NCI-H2029 treated with DMSO at 0.1 percent for 48 hours (cell line): ENCODE measurements at places on chromosomes 6 and 20.
A peak's percentile ranks its signal among the peaks of the same experiment; 100 is the strongest.

DNA sequence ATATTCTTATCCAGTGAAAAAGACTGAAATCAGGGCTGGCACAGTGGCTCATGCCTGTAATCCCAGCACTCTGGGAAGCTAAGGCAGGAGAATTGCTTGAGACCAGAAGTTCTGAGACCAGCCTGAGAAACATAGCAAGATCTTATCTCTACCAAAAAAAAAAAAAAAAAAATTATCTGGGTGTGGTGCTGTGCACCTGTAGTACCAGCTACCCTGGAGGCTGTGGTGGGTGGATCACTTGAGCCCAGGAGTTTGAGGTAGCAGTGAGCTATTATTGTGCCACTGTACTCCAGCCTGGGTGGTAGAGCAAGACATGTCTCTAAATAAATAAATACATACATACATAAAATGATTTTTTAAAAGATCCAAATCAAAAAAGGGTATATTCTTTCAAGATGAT is 6.3 kb downstream of the CALHM6 start:
- no peak for DNase-seq

GRCh38 chr6:170452767-170453545 is 100.2 kb downstream of the PSMB1 start:
- no peak for DNase-seq

GRCh38 chr6:100240798-100241197 is 223.9 kb downstream of the SIM1 start:
- no peak for DNase-seq

DNA sequence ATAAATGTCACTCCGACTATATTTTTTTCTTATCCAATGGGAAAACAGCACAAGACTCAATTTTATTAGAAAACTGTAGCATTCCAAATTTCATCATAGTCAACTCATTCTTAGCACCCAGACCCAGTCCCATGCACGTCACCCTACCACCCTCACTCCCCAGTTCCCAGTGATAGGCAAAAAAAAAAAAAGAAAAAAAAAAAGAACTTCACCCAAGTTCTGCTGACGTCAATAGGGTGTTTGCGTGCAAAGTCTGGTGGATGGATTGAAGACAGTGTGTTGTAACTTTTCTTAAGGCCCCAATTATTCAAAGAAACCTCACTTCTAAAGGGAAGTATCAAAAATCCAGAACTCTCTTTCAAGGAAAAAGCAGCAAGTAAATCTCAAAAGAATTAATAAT is 213.9 kb upstream of the PRDM1 start:
- no peak for DNase-seq

DNA sequence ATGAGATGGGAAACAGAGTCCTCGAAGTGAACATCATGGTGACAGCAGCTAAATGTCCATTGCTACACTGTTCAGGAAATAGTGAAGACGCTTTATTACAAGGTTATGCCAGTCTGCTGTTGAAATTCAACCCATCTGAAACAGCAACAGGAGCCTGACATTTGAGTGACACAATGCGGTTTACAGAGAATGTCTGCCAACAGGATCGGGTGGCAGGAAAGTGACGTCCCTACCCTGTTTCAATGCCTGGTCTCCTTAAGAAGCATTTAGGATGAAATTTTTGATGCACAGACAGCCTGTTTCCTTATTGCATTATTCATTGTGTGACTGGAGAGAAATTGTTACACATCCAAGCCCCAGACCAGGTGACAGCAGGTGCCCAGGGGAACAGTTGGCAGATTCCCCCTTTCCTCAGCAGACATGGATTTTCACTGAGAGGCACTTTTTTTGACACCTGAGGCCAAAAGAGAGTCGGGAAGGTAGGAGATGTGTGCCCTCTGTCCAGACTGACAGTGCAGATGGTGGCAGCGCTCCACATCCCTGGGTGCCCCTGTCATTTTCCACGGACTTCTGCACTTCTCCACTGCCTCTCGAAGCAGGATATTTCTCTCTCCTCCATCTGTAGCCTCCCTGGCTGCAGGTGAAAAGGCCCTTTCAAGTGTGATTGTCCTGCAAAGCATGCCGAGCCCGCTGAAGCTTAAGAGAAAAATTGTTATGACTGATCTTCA is 87.9 kb downstream of the BFSP1 start:
- DNase-seq = no peak

GRCh38 chr20:408843-409696 is 971 bp downstream of the RBCK1 start:
- no peak for DNase-seq

- peak; percentile 4 for DNase-seq
These were observed 19.6 kb downstream of the RTN4IP1 start for GRCh38 chr6:106609699-106610098.

DNA sequence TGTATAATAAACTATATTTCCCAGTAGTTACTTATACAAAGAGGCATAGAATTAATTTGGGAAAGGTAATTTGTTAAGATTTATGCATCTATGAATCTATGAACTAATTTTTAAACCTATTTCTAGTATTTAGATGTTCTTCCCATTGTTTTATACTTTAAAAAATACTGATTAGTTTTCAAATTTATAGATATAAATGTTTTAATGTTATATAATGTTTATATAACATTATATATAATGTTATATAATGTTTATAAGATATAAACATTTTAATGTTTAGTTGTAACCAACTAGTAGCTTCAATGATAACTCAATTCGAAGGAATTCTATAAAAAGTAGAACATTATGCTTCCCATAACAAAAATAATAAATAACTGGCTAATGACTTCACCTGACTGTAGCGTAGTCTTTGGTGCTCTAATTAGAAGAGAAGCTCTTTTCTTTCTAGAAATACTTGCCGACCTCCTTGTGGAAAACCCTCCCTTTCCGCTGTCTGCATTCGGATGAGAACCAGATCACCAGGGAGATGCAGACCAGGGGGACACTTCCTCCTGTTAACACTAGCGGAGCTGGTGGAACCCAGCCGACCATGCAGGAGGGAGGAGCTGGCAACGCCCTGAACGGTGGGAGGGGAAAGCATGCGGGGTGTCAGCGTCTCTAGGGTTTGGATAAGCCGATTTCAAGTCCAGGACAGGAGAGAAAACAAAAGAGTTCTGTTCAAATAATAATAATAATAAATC is 158.4 kb downstream of the OR2B2 start:
- DNase-seq = peak; percentile 1

GRCh38 chr6:112370946-112371345 is 23.8 kb downstream of the RFPL4B start:
- no peak for DNase-seq

DNA sequence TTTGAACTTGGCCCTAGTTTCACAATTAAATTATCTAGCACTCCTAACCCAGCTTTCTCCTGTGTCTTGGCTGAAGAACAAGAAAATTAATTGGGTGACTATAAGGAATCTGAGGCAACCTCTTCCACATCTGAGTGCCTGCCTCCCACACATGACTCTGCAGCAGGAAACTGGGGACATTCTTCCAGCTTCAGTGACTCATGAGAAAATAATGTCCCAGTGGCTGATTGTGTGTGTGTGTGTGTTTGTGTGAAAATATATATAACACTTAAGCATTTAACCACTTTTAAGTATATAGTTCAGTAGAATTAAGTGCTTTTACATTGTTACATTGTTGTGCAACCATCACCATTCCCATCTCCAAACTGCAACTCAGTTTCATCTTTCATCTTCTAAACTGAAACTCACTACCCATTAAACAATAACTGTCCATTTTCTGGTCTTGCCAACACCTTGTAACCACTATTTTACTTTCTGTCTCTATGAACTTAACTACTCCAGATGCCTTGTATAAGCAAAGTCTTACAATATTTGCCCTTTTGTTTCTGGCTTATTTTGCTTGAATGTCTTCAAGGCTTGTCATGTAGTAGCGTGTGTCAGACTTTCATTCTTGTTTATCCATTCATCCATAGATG is 8.7 kb downstream of the TRIM38 start:
- no peak for DNase-seq

DNA sequence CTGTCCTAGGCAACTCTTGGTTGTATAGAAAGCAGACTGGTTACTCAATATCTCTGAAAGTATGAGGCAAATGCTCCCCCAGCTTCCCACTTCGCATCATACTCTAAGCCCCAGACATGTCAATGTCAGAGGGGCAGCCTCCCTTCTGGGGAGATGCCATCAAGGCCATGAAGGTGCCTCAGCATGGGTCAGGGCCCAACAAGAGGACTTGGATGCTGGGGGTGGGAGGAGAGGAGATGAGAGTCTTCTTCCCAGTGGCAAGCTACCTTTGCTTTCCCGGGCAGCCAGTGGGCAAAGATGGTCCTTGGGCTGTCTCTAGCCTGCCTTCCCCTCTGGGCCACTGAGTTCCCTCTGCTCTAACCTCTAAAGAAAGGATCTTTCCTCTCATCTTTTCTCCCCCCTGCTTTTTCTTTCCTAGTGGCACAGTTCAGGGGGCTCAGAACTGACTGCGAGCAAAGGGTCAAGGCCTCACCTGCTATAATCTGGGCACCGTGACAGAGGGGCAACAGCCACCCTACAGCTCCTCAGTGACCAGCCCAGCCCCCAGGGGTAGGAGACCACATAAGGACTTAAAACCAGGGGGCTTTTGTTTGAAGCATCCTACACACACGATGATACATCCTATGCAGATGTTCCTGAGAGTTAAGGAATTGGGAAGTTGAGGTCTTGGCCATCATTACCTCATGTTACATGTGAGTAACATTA is 26.2 kb downstream of the MOCS1 start:
- no peak for DNase-seq

- DNase-seq = no peak
These were observed 112.2 kb upstream of the PDE7B start for GRCh38 chr6:135739288-135739687.

GRCh38 chr6:27062755-27063154 is 184.7 kb upstream of the PRSS16 start:
- no peak for DNase-seq

DNA sequence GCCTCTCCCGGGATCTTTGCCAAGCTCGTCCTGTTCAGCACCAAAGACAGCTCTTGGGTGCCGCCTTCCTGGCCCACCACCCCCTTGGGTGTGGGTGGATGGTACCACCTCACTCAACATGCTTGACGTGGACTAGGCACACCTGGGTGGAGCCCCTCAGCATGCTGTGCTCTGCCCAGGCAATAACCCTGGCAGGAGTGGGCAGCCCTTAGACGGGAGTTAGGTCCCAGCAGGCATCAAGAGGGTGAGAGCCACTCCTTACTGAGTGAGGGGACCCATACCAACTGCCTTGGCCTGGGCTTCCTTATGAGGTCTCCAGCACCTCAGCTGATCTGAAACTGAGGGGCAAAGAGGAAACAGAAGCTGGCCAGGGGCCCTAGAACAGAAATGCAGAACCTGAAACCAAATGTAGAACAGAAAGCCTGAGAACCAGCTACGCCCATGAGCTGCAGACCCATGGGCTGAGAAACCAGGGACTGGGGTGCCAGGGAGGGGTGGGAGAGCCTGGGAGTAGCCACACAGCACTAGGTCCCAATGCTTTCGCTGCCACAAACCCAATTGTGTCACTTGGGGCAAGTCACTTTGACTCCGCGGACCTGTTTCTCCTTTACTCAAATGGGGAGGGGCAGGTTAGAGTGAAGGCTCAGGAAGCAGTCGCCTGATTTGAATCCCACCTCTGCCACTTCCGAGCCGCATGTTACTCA is 2.0 kb downstream of the FGD2 start:
- DNase-seq = no peak

- DNase-seq = no peak
These were observed 213.1 kb upstream of the ZFP64 start for GRCh38 chr20:52404671-52405070.

DNA sequence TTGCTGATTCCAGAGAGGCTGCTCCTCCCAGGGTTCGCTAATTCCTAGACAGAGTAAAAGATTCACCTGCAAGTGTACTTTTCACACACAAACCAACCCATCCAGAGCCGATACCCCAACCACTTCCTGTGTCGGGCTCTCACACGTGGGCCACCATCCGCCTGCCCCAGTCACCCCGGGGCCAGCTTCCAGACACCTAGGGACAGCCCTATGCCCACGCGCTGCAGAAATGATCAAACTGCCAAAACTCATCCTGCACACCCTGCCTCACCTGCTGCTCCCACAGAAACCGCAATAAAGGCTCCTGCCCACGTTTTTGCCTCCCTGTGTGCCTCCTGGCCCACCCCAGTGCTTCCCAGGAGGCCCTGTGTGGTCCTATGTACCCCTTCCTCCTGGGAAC is 59.5 kb downstream of the PSMG4 start:
- no peak for DNase-seq

DNA sequence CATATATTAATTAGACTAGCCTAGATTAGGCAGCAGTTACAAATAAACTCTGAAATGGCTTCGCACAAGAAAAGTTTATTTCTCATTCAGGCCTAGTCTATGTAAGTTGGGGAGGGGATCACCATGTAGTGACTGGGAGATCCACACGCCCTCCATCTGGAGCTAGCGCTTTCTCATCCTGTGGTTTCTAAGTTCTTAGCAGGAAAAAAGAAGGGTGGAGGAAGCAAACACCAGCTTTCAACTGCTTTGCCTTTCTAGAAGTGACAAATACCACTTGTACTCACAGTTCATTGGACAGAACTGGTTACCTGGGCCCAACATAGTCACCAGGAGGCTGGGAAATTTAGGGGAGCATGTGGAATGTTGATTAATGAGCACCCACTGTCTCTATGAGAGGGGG is 46.6 kb downstream of the NDUFAF5 start:
- no peak for DNase-seq

DNA sequence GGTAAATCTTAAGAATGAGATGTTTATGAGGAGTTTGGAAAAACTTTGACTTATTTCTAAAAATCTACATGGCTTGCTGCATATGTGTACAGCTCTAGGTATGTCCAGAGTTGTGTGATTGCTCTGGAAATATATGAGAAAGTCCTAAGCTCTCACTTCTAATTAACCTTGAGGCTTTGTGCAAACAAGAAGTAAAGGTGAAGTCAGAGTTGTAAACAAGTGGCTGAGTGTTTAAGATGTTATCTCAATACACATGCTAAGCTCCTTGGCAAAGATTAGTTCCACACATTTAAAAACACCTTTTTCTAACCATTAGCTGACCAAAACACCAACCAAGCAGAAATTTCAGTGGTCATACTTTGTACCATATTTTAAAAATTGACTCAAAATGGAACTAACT is 684.2 kb downstream of the HTR1B start:
- no peak for DNase-seq

DNA sequence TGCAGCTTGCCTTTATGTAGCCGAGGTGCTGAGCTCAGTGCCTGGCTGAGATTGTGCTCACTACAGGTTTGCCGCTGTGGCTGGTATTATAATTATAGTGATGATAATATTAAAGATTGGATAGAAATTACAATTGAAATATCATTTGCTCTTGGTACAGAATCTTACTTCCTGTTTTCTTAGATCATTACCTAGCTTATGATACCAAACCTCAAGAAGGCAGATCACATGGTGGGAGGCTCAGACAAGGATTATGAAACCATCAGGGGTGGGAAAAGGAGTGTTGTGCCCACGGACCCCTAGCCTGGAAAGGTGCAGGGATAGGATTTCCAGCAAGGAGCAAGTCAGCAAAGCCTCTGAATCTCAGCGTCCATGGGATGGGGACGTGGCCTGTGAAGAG is 70.6 kb downstream of the IGF2R start:
- no peak for DNase-seq

DNA sequence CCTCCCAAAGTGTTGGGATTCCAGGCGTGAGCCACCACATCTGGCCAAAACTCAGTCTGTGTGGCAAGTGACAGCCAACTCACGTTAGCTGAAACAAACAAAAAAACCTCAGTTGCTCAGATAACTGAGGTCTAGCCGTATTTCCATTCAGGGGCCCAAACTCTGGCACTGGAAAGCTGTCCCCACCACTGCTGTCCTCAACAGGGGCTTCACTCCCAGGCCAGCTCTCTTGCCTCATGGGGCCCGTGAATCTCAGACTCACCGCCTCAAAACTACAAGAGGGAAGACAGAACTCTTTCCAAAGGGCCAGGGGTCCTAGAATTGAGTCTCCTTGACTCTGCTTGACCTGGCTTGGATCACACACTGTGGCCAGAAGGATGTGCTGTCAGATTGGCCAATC is 7.4 kb downstream of the TTPAL start:
- DNase-seq = no peak
